ENCODE measurements at places on chromosomes 1 and 21.

GRCh38 chr1:54875000-54875399 lies 12.0 kb downstream of the DHCR24 start:
- no peak for DNase-seq

DNA sequence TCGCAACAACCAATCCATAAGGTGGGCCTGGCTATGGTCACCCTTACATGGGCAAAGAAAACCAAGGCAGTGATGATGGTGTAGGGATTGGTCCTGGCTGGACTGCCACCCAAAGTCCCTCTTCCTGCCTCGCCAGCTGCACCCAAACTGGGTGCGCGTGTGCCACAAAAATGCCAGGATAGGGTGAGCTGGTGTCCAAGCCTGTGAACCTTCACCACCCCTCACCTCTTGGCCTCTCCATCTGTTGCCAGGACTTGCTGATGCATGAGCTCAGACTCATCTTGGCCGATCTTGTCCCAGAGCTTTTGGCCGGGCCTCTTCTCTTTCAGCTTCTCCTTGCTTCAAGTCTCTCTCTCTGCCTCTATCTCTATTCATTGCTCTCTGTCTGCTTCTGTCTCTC lies 41.8 kb downstream of the FOXD2 start:
- DNase-seq, result no peak

DNA sequence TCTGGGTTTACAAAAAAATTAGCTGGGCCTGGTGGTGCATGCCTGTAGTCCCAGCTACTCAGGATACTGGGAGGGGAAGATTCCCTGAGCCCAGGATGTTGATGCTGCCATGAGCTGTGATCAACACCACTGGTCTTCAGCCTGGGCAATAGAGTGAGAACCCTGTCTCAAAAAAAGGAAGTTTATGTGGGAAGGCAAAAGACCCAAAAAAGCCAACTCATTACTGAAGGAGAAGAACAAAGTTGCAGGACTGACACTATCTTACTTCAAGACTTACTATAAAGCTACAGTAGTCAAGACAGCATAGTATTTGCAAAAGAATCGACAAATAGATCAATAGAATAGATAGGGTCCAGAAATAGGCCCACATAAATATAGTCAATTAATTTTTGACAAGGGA lies 9.2 kb upstream of the PTGS2 start:
- no peak for DNase-seq

DNA sequence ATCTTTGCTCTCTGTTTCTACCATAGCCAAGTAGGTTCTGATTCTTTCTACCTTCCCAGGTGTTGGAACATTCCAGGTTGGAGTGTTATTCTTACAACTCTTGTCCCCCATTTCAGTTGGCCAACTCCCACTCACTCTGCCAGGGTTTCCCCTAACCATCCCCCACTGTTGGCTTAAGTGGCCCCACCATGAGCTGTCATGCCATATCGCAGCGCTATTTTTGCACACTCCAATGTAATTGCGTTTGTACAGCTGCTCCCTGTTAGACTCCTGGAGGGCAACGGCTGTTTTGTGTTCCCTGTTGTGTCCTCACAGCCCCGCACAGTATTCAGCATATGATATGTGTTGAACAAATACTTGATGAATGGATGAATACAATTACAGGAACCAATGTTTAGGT lies 117.7 kb upstream of the ETS2 start:
- DNase-seq, result no peak

- no peak for DNase-seq
Measured at GRCh38 chr1:245288796-245289195, 134.0 kb downstream of the KIF26B start.

- DNase-seq, result no peak
Measured at GRCh38 chr1:164767752-164768402, 208.9 kb downstream of the PBX1 start.

DNA sequence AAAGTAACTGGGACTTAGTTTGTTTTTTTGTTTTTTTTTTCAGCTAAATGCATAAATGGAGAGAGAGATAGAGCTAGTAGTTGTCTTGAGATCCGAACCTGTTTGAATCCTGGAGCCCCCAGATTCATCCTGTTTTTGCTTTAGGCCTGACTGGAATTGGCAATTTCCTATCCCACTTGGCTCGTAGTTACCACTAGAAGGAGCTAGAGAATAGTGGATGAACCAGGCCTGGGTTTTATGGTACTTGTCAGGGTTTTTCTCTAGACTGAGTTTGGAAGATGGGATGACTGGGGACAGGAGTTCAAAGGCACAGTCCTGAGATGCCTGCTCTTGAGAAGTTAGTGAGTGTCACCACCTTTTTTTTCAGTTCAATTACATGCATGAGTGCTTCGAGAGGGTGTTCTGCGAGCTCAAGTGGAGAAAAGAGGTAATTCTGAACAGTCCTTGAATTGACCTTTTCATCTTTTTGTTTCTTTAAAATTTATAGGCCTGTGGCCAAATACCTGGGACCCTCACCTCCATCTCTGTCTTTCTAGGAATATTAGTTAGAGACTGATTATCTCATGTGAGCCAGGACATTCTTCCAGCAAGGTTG lies 23.4 kb downstream of the CELF3 start:
- no peak for DNase-seq

DNA sequence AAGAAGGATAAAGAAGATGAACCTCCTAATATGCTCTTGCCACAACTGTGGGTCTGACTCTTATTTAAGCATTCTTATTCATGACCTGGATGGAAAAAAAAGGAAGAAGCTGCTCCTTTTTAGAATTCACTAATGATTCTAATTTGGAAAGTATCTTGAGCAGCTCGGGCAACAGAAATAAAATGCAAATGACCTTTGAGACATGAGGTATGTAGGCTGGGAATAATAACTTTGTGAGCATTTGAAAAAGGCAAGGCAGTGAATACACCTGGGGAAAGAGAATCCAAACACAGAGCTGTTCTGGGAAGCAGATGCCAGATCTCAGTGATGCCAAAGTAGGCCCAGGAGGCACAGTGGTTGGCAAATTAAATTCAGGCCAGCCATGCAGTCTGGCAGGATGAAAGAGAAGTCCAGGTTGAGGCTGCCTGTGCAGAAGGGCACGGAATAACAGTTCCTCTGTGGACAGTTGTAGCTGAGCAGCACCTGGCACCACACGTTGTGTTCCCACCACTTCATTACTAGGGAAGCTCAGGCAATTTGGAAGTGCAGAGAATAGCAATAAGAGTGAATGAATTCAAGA lies 320.8 kb upstream of the ST6GALNAC5 start:
- no peak for DNase-seq

DNA sequence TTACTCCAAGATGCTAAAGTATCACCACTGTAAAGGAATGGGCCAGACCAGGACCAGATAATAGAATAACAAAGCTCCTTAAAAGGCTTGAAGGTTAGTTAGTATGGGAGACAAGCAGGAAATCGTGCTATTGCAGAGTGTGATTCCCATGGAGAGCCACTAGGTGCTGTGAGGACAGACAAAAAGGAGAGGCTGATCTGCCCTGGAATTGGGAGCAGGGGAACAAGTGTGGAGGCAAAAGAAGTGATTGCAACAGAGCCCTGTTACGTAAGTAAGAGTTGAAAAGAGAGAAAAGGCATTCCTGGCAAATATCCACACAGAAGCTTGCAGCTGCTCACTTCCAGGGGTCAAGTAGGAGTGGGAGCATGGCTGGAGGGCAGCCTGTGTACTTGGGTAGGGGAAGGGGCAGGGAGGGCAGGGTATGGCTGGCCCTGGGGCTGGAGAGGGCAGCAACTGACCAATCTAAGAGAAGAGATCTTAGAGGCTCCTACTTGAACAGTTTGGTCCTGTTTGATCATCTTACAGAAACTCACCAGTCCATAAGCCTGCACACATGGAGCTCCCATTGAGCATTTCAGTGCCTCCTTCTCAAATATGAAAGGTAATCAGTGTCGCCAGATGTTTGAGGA lies 207.7 kb upstream of the GJB5 start:
- DNase-seq, result no peak

- no peak for DNase-seq
Measured at GRCh38 chr1:222104097-222104496, 362.2 kb upstream of the DUSP10 start.

DNA sequence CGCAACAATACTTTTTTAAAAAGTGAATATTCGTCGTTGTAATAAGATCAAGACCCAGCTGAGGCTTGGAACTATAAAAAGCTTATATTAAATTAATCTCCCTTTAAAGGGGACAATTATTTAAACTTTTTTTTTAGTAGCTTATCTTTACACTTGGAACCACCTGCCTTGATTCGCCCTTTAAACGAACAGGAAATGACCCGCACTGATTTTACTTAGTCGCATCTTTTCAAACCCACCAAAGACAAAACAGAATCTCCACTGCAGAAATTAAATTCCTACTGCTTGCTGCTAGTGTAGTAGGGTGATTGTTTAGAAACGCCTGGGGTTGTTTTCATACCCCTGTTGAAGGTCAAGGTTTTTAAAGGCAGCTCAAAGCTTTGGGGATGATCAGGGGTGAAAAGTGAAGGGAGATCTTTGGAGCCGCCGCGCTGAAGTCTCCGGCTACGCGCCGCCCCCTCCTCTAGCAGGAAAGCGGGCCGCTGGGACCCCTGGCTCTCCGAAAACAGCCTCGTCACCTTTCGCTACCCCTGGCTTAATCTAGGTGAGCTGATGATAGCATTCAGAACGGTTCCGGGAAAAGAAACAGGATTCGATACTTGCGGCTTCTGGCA lies 163.4 kb downstream of the RUNX1 start:
- DNase-seq, result no peak

- DNase-seq, result no peak
Measured at GRCh38 chr1:15406614-15407559, 2.8 kb upstream of the EFHD2 start.

GRCh38 chr1:25033030-25033827 lies 103.2 kb upstream of the RUNX3 start:
- DNase-seq, result no peak

GRCh38 chr21:45448283-45448809 lies 43.4 kb downstream of the COL18A1 start:
- no peak for DNase-seq

- no peak for DNase-seq
Measured at GRCh38 chr1:218299416-218299815, 14.3 kb downstream of the RRP15 start.

DNA sequence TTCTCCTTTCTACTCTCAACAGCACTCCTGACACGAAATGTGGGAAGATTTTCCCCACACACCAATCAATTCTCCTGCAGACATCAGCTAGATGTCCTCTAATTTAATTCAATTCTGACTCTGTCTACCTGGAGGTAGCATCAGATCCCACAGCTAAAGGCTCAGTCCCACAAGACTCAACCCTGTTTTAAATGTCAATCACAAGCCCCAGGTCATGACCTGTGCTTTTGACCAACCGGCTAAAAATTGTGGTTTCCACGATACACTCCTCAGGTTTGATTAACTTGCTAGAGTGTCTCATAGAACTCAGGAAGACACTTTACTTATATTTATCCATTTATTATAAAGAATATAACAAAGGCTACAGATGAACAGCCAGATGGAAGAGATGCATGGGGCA lies 27.4 kb downstream of the IL23R start:
- DNase-seq, result no peak

GRCh38 chr1:98969798-98970490 lies 34.7 kb downstream of the PLPPR5 start:
- DNase-seq, result no peak
